ENCODE measurements at places on chromosomes 16 and 17.
A peak's percentile ranks its signal among the peaks of the same experiment; 100 is the strongest.

DNA sequence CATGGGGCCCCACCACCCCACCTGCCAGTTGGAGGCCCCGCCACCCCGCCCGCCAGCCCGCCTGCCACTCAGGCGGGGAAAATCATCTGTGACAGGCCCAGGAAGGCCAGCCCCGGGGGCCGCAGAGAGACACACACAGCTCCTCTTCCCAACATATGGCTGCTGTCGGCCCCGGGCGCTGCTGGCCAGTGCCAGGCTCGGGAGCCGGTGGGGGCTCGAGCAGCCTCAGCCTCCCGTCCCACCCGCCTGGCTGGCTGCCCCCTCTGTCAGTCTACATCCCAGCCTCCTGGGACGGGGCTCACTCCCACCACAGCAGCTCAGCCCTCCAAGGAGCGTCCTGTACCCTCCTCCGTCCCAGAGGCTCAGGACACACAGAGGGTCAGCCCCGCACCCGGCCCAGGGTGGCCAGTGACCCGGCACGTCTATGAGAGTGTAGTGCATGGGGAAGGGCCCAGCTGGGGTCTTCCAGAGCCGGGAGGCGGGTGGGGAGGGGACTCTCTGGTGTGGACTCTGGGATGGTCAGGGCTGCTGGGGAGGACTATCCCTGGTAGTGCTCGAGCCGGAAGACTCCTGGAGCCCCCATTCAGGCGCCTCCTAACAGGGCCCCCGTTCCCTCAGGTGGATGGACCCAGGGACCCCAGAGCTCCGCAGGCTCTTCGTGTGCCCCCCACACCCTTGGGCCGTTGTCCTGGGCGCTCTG lies 3.6 kb upstream of the PRR35 start:
- no peak for DNase-seq

DNA sequence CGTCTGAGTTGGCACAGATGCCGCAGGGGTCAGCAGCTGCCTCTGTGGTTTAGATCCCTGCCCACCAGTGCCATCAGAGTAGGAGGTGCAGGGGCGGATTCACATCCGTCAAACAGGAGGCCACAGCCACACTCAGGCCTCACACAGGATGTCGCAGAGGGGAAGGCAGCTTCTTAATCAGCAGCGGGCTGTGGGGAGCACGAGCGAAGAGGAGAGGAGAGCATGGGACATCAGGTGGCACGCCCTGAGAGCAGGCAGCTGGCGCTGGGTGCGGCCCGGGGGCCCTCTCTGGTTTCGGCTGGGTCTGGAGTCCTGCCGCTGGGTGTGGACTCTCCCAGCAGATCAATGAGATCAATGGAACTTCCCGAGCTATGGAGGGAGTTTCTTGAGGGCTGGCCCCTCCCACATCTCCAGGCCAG lies 9.6 kb downstream of the LLGL2 start:
- peak; percentile 88 for DNase-seq

DNA sequence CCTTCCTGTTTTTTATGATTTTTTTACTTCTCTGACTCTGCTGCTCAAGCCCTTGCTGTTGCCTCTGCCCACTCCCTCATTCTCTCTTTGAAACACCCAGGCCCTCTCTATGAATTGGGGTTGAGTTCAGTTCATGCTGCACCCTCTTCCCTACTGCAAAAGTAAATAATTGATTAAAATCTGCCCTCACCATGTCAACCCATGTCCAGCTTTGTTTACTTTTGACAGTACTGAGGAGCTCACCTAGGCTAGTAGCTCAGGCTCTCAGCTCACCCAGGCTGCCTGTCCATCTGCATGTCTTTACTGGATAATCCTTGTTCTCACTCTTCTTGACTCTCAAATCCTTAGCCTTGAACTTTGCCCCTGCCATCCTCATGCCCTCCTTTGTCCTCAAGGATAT lies 95.2 kb downstream of the SPACA3 start:
- DNase-seq, result no peak

- peak; percentile 71 for DNase-seq
Measured at GRCh38 chr17:75516619-75517296, 430 bp downstream of the TSEN54 start.

DNA sequence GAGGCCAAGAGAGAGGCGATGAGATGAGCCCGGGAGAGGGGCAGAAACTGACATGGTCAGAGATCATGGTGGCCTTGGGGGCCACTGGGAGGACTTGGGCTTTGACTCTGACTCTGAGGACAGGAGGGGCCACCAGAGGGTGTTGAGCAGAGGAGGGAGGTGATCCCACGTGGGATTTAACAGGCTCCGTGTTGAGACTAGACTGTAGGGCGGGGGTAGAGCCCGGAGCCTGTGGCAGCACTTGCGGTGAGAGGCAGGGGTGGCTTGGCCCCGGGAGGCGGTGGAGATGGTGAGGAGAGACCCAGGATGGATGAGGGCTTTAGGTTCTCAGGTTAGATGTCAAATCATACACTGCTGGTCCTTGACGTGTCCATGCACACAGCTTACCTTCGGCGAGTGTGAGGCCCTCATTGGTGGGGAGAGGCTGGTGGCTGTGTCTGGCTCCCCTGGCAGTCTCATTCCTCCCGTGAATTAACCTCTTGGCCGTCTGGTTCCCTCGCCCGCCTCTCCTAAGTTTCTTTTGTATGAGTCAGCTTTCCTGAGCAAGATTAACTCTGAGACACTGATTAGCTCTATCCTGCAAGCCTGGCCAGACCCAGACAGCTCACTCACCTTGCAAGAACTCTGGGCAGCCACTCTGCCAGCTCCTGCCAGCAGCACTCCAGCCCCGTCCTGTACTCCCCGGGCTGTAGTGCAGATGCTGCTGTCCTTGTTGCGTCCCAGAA lies 39.7 kb downstream of the VPS35L start:
- DNase-seq, result peak; percentile 32

DNA sequence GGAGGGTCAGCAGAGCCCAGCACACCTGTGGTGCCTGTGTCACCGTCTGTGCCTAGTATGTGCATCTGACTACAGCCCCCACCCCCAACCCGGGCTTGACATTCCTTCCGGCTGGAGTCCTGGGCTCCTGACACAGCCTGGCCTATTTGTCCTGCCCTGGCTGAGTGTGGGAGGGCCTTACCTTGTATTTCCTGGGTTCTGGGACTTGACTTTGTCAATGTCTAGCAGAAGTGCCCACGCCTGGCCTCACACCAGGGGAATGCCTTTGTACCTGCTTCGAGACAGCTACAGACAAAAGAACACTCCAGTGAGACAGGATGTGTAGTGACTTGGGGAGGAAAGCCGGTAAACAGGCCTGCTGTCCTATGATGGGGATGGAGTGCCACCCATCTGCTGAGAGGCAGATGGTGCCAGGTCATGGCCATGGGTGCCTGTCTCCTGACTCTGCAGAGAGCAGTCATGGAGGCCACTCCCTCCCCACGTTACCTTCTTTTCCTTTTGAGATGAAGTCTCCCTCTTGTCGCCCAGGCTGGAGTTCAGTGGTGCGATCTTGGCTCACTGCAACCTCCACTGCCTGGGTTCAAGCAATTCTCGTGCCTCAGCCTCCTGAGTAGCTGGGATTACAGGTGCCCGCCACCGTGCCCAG lies 42.8 kb downstream of the TNFRSF13B start:
- DNase-seq, result no peak

DNA sequence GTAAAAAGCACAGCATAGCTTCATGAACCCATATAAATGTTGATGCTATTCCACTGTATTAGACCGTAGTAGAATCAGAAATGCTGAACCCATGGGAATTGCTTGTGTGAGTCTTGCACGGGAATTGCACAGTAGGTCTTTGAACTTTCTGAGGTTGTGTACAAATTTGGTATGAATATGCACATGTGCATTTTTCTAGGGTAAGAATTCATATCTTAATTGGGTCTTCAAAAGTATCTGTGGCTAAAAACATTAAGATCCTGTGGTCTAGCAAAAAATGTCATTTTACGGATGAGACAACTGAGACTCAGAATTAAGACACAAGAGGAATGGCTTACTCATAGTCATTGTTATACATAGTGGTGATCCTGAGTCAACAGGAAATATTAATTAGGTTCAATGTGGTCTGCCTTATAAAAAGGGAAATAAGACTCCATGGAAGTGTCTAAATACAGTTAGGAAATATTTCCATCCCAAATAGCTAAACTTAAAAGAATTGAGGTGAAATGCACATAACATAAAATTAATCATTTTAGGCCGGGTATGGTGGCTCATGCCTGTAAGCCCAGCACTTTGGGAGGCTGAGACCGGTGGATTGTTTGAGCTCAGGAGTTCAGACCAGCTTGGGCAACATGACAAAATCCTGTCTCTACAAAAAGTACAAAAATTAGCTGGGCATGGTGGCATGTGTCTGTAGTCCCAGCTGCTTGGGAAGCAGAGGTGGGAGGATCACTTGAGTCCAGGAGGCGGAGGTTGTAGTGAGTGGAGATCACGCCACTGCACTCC lies 22.8 kb downstream of the TAOK1 start:
- no peak for DNase-seq

DNA sequence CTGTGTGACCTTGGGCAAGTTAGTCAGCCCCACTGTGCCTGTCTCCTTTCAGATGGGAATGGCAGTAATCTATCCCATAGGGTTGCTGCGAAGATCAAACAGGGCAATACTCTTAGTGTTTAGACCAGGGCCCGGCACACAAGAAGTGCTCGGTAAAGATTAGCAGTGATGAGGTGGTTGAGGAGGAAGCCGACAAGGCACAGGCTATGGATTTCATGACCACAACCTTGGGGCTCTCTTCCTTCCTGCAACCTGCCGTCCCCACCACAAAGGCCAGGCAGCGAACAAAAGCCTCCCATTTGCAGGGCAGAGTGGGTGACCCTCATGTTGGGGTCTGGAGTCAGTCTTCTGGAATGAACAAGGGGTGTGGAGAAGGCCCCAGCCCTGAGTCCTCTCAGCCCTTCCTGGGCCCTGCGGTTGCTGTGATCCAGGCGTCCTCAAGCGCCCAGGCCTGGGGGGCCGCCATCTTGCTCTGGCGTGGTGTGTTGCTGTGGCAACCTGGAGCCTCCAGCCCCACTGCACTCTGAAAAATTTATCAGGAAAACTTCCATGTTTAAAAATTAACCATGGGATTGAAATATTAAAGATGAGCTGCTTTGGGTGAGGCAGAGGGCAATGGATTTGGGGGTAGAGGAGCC lies 9.8 kb downstream of the ADAM11 start:
- DNase-seq, result no peak

DNA sequence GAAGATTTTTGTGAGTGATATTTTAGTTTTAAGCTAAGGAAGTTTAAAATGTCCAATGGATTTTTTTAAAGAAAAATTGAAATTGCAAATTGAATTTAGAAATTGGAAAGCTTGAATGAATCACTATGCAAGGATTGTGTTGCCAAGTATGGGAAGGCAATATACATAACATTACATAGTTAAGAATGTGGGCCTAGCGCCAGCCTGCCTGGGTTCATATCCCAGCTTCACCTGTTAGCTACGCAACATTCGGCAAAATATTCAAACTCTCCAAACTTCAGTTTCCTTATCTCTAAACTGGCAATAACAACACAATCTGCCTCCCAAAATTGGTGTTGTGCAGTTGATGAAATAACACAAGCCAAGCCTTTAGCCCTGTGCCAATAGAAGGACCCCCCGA lies 50.4 kb upstream of the DNAH9 start:
- no peak for DNase-seq

- peak; percentile 24 for DNase-seq
Measured at GRCh38 chr16:50146479-50147435, 6.3 kb upstream of the TENT4B start.

- no peak for DNase-seq
Measured at GRCh38 chr17:46983782-46984181, 4.7 kb upstream of the RPRML start.

- no peak for DNase-seq
Measured at GRCh38 chr16:81765111-81765919, 13.8 kb upstream of the PLCG2 start.

GRCh38 chr17:74356646-74357465 lies 4.8 kb downstream of the BTBD17 start:
- DNase-seq, result no peak

DNA sequence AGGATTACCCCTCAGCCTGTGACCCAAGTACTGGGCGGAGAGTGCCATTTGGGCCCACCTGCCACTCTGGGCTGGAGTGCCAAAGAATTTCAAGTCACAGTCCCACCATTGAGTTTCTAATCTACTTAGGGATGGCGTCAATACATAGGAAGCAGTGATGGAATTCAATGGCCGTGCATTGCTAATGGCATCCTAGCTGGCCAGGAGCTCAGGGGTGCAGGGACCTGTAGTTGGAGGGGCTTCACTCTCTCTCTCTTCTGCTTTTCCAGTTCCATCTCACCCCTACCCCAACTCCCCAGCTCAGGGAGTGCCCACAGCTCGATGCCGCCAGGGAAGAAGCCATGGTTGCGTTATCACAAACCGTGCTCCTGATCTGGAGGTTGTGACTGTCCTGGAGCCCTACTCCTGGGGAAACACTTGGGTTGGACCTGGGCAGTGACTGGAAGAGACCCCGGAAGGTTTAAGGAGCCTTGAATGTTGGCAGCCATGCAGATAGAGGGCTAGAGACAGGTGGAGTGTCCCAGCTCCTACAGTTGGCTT lies 2.4 kb downstream of the MMP15 start:
- DNase-seq, result no peak

DNA sequence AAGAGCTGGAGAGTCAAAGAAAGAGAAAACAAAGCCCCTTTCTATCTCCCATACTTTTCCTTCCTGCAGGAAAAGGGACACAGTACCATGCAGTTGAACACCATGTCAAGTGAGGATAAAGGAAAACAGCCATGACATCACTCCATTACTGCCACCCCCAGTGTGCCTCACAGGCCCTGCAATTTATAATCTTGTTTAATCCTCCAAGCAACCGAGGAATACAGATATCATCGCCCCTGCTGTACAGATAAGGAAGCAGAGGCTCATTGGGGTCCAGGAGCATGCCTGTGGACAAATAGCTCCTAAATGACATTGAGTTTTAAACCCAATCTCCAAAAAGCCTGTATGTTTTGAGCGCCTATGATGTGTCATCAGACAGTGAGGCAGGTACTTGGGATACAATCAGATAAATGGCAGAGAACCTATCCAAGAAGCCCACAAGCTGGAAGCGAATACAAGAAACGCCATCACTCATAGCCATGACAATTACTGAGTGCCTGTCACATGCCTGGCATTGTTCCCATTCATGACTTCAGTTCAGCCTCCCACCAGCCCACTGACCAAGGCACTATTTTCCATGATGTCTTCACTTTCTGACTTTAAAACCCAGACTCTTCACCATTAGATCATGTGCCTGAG lies 45.5 kb downstream of the CPPED1 start:
- DNase-seq, result no peak

- DNase-seq, result no peak
Measured at GRCh38 chr16:598823-599739, 9.2 kb downstream of the RAB40C start.

- DNase-seq, result no peak
Measured at GRCh38 chr17:67246403-67246652, 1.3 kb upstream of the HELZ start.

GRCh38 chr17:7294614-7295153 lies at the start of gene YBX2:
YBX2 (minus strand) TSS chr17:7294639; CDS start chr17:7294500, 139 bp downstream.
- DNase-seq, result peak; percentile 92

DNA sequence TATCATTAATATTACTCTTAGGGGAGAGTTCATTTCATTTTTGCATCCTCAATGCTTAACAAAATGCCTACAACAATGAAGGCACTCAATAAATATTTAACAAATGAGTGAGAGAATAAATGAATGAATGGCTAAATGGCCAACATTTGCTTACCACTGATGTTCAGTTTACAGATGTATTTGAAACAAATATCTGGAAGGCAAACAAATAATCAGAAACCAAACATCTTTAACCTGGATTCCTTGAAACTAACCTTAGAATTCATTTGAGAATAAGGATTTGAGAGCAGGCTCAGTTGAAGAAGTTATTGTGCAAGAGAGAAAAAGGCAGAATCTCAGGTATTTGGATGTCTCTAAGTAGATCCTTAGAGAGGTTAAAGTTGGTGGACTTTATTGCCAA lies 8.4 kb downstream of the NACA2 start:
- no peak for DNase-seq
